ENCODE measurements at places on chromosomes 4 and X. TPM values are rescaled to one million over a fixed set of nuclear protein-coding genes. Genes with fewer than 3 reads are reported as not detected.

DNA sequence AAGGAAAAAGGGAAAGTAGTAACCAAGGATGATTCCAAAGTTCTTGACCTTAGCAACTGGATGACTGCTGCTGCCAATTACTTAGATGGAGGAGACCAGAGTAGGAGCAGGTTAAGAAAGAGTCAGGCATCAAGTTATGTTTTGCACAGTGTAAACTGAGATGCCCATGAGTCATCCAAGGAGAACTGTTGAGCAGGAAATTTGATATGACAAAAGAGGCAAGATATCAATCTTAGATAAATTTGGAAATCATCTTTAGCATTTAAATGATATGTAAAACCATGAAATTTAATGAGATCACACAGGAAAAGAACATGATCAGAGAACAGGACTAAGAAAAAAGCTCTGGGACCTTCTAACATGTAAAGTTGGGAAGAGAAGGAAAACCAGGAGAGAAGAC is 361.3 kb downstream of the OPHN1 start:
- H3K27ac ChIP-seq = no peak overlapping the region
- no peak overlapping the region for H3K4me3 ChIP-seq
- DNase-seq = no peak
- no peaks in the 10 kb centered on the region for H3K27me3 ChIP-seq

DNA sequence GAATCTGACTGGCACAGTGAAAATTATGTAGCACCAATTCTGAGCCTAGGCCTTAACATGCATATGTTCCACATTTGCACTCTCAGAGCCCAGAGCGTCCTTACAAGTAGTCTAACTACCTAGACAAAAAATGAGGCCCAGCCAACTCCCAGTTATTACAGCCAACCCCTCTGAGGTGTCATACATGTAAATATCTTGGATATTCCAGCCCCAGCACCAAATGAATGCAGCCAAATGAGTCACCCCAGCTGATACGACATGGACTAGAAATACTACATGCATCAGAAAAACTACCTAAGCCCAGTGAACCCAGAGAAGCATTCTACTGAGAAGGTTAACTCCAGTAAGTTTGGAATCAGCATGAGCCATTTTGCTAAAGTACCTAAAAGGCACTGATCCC is 145.1 kb downstream of the STPG2 start:
- H3K36me3 ChIP-seq = no peaks in the 10 kb centered on the region
- no peaks in the 10 kb centered on the region for H3K27me3 ChIP-seq
- DNase-seq = no peak
- no peak overlapping the region for H3K27ac ChIP-seq
- no peaks in the 10 kb centered on the region for H3K4me1 ChIP-seq

Gene NKRF
- total RNA-seq = 8.9 TPM

- DNase-seq = no peak
- no peak overlapping the region for H3K27ac ChIP-seq
- no peak overlapping the region for H3K4me3 ChIP-seq
- no peaks in the 10 kb centered on the region for H3K36me3 ChIP-seq
Measured at GRCh38 chrX:71922686-71923085, 12.0 kb downstream of the NHSL2 start.

DNA sequence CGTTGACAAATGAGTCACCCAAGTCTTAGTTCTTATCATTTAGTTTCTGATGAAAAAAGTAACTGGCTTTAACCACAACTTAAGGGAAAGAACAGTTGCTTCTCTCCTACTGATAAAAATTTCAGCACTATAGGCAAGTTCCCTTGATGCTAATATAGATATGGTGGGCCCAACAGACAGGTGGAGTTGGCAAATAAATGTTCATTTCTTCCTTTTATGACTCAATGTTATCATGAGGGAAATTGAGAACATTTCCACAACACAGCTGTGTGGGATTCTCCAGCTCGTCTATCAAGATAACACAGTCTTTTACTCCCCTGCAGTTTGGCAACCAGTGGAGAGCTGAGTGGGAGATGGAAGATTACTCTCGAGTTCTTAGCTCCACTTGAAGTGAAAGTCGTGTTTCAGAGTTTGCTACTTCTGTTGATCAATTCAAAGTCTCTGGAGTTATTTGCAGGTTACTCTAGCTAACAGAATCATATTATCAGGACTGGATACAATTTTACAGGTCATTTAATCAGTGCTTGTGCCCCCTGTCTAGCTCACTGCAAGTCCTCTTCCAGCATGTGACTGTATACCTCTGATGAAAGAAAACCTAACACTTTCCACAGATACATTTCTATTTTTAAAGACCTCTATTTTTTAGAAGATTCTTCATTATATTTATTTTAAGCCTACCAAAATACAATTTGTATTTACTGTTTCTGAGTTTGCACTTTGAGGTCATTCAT is 270.6 kb upstream of the GK2 start:
- H3K27ac ChIP-seq = no peak overlapping the region
- no peaks in the 10 kb centered on the region for H3K36me3 ChIP-seq
- no peak for DNase-seq
- no peaks in the 10 kb centered on the region for H3K27me3 ChIP-seq
- no peak overlapping the region for H3K4me3 ChIP-seq

GRCh38 chrX:93580634-93581033 is 92.7 kb downstream of the NAP1L3 start:
- no peak overlapping the region for H3K4me3 ChIP-seq
- no peak overlapping the region for H3K27ac ChIP-seq
- no peaks in the 10 kb centered on the region for H3K27me3 ChIP-seq
- no peaks in the 10 kb centered on the region for H3K4me1 ChIP-seq

DNA sequence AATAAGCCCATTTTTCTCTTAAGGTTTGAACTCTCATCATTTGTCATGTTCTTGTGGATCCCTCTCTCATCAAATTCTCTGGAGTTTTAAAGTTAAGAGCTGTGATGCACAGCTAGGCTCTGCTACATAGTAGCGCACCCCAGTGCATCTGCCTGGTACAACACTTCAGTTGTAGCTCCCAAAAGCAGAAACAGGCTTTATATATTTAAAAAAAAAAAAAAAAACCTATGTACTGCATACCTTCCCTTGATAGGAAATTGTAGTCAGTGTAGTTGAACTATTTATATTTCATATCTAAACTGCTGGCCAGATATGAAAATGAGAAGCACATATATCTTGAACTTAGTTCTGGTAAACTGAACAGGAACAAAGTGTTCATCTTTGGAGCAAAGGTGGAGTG is 131.4 kb downstream of the KLHL13 start:
- H3K4me1 ChIP-seq = no peaks in the 10 kb centered on the region
- DNase-seq = no peak
- H3K4me3 ChIP-seq = no peak overlapping the region
- no peaks in the 10 kb centered on the region for H3K36me3 ChIP-seq

Gene PAGE2
- total RNA-seq = not detected

DNA sequence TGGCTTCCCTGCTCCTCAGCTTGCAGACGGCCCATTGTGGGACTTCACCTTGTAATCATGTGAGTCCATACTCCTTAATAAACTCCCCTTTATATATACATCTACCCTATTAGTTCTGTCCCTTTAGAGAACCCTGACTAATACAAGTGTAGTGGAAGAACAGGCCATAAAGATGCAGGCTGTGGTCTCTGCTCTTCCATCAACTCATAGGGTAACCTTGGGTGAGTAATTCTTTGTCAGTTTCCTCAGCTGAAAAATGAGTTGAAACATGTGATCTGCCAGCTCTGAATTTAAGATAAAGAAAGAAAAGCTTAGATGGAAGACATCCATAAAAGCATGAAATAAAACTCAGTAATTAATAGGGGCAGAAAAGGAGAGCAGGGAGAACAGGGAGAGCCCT is 103.6 kb downstream of the ENOX2 start:
- H3K4me1 ChIP-seq = no peaks in the 10 kb centered on the region
- H3K27me3 ChIP-seq = no peaks in the 10 kb centered on the region
- H3K36me3 ChIP-seq = no peaks in the 10 kb centered on the region
- no peak overlapping the region for H3K27ac ChIP-seq

- no peaks in the 10 kb centered on the region for H3K4me1 ChIP-seq
- no peaks in the 10 kb centered on the region for H3K27me3 ChIP-seq
- H3K36me3 ChIP-seq = no peaks in the 10 kb centered on the region
- no peak overlapping the region for H3K4me3 ChIP-seq
- H3K27ac ChIP-seq = no peak overlapping the region
Measured at GRCh38 chrX:1162119-1162916, 50.1 kb downstream of the CRLF2 start.

GRCh38 chrX:68045008-68045577 is 388.2 kb downstream of the OPHN1 start:
- no peak overlapping the region for H3K4me3 ChIP-seq
- DNase-seq = no peak
- no peaks in the 10 kb centered on the region for H3K27me3 ChIP-seq
- H3K36me3 ChIP-seq = no peaks in the 10 kb centered on the region

DNA sequence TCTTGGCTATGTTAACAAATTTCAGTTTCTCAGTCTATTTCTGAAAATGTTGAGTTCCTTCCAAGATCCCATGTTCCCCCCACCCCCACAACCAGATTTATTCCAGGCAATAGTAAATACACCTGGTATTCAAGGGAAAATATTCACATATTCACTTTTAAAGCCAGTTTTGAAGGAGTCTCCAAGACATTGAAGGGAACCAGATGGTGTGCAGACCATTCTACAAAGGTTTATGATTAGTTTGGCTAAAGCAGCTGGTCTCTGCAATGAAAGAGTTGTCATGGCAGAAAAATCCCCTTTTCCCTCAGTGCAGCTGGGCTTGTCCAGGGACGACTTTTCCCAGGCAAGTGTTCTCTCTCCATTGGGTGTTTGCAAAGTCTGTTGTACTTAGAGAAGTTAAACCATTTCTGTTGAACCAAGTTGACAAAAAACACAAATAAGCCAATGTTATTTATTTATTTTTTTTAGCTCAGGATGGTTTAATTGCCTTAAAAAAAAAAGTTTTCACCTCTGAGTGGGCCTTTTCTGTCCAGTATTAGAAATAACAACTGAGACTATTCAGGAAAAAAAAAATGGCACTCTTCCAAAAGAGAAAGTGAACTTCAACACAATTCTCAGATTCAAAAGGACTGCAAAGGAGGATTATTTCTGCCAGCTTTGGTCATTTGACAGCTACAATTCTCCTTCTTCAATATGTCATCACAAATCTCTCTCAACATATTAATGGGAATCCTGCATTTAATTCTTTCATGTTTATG is 410.6 kb downstream of the IL1RAPL1 start:
- no peaks in the 10 kb centered on the region for H3K4me1 ChIP-seq
- H3K36me3 ChIP-seq = no peaks in the 10 kb centered on the region
- H3K27ac ChIP-seq = no peak overlapping the region
- no peaks in the 10 kb centered on the region for H3K27me3 ChIP-seq
- H3K4me3 ChIP-seq = no peak overlapping the region

DNA sequence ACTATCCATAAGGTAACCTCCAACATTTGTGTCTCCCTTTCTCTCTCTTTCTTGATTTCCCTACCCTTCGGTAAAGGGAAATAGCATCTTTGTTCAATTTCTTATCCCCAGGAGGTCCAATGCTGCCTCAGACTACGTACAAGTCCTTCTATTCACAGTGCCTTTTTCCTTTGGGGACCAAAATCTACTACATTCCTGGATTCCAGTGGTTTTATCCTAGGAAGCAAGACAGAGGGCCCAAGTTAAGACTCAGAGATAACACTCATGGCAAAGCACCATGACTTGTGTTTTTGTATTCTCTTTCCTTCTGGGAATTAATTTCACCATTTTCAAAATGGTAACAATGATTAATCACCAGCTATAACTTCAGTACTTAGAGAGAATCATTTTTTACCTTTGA is 10.6 kb downstream of the G3BP2 start:
- H3K4me3 ChIP-seq = no peak overlapping the region
- no peaks in the 10 kb centered on the region for H3K36me3 ChIP-seq
- H3K27ac ChIP-seq = no peak overlapping the region
- H3K4me1 ChIP-seq = peaks cover 5% of the 10 kb centered on the region

Gene SLC9A7
- 3.0 TPM for total RNA-seq

Gene HTN3
- total RNA-seq = not detected

- peak overlapping the region; percentile 79 for H3K27ac ChIP-seq
- no peaks in the 10 kb centered on the region for H3K4me1 ChIP-seq
- H3K4me3 ChIP-seq = peak overlapping the region; percentile 93
- no peaks in the 10 kb centered on the region for H3K36me3 ChIP-seq
- DNase-seq = peak; percentile 95
- no peaks in the 10 kb centered on the region for H3K27me3 ChIP-seq
Measured at GRCh38 chrX:10014462-10015354, 47.5 kb downstream of the CLDN34 start.

DNA sequence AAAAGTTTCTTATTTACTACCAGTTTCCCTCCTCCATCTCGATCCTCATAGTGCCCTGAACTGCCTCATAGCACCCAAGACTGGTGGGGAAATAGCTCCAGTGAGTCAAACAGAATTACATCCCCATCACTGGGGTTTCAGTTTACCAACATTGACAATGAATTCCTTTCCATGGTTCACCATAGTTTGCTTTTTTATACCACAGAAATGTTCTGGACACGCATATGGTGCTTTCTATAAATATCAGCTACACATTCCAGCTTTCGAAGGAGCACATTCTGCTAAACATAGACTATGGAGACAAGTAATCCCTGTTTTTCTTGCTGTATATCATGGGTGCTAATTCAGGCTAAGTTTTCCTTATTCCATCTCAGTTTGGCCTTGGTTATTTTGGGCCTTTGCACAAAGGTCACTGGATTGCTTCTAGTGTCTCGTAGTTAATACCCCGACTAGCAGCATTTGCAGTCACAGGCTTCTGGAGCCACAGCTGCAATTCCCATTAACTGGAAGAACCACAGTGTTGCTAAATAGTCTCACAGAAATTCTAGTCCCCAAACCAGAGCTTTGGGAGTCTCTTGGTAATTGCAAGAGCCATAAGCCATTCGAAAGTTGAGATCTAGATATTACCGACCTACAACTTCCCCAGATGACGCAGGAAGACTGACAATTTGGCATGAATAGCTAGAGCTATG is 53.4 kb upstream of the TRPC3 start:
- H3K4me3 ChIP-seq = no peak overlapping the region
- no peaks in the 10 kb centered on the region for H3K4me1 ChIP-seq
- no peak overlapping the region for H3K27ac ChIP-seq
- H3K36me3 ChIP-seq = no peaks in the 10 kb centered on the region
- DNase-seq = no peak

DNA sequence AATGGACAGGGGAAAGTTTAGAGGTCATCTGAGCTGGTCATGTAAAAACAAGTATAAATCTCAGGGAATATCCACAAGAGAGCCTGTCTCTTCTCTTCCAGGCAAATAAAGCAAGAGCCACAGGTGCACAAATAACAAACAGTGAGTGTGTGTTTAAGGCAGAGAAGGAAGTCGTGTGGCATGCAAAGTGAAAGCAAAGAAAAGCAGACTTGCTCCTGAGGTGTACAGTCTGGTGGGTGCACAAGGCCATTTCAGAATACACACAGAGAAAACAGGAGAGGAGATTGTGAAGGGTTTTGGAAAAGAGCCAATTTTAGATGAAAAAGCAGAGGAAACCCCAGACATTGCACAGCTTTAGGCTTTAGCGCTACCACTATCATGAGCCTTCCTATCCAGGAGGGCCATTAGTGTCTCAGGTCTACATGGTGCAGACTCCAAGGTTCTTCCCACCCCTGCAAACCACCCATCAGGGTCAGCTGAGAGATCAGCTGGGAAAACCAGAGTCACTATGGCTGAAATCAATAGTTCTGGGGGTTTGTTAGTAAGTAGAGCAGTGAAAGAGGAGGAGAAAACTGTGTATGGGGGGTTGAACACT is 355.8 kb downstream of the KLHL4 start:
- H3K4me1 ChIP-seq = no peaks in the 10 kb centered on the region
- no peak for DNase-seq
- no peaks in the 10 kb centered on the region for H3K27me3 ChIP-seq
- H3K27ac ChIP-seq = no peak overlapping the region
- no peak overlapping the region for H3K4me3 ChIP-seq
- H3K36me3 ChIP-seq = no peaks in the 10 kb centered on the region

Gene TTC29
- not detected for total RNA-seq

Gene COL25A1
- 8.1 TPM for total RNA-seq

Gene POU3F4
- 0.09 TPM for total RNA-seq

GRCh38 chrX:119041175-119041574 is 31.6 kb upstream of the CT47C1 start:
- no peaks in the 10 kb centered on the region for H3K4me1 ChIP-seq
- no peak overlapping the region for H3K4me3 ChIP-seq
- H3K27ac ChIP-seq = no peak overlapping the region
- H3K27me3 ChIP-seq = no peaks in the 10 kb centered on the region
- H3K36me3 ChIP-seq = no peaks in the 10 kb centered on the region
- DNase-seq = no peak

Measured in aorta (tissue), 5 donors.